ENCODE measurements at places on chromosomes 3 and 15.

- no peak for DNase-seq
These were observed 28.6 kb upstream of the TGFBR2 start for GRCh38 chr3:30577788-30578187.

DNA sequence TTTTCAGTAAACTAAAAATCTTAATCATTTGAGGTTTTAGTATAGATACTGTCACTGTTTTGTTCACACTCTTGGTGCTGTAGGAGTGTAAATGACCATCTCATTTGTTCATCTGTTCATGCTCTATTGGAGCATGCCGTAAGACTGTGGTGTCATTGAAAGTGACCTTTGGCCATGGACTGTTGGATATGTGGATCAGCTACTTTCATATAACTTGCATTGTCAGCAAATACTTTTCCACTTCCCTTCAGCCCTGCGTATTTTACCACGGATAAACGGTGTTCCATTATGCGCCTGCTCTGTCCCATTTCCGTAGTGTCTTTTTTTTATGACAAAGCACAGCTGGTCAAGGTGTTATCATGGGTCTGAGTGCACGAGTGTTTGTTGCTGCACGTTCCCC is 32.6 kb upstream of the SENP5 start:
- DNase-seq = no peak

DNA sequence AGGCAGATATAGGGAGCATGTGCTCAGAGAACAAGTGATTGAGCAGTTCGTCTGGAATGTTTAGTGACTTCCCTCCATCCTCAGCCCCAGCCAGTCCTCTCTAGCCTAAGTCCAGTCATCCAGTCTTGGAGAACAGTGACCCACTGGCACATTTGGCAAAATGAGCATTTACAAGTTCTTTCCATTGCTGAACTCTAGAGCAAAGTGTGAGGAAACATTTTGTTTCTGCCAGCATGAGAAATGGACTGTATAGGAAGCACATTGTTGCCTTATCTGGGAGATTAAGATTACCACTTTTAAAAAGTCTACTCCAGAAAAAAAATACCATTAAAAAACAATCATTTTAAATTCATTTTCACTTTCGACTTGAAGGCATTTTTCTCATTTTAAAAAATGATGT is 353.6 kb downstream of the SHQ1 start:
- DNase-seq = no peak

GRCh38 chr3:167507954-167508353 is 34.1 kb upstream of the SERPINI2 start:
- no peak for DNase-seq

- DNase-seq = no peak
These were observed 158.9 kb upstream of the CADPS start for GRCh38 chr3:63034101-63034500.

DNA sequence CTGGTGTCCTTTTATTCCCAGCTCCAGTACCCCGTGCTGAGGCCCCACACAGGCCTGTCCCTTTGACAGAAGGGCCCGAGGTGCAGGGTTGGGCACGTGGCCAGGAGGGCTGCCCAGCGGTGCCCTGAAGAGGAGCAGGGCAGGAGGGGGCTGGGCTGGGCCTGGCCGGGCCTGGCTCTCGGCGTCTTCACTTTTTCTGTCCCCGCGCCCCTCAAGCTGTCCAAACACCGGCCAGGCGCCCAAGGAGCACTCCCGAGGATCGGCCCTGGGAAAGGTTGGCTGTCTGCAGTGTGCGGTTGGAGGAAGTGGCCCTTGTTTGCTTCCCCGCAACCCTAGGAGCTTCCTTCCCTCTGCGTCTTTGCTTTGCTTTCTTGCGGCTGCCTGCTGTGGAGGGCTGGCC is 84.1 kb downstream of the WNT7A start:
- DNase-seq = no peak

- no peak for DNase-seq
These were observed 69.9 kb downstream of the NR2E3 start for GRCh38 chr15:71880276-71880675.

- no peak for DNase-seq
These were observed 79.0 kb downstream of the CHD2 start for GRCh38 chr15:92979011-92979701.

DNA sequence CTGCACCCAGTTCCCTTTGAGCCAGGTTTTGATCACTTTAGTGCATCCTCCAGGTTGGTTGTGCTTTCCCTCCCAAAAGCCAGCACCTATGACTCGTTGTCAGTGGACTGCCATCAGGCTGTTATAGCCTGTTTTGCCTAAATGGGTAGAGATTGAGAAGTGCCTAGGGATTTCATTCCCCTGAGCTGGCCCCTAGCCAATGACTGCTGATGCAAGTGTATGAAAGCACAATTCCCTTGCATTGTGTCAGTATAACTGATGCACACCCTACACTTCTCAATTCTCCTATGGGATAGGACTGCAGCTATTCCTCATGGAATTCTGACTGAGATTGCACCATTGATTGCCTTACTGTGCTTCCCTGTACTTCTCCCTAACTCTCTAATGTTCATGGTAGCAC is 102.1 kb upstream of the ARPP21 start:
- peak; percentile 6 for DNase-seq

- DNase-seq = peak; percentile 62
These were observed 4.9 kb downstream of the TLR9 start for GRCh38 chr3:52220380-52221026.

- no peak for DNase-seq
These were observed 41.5 kb upstream of the MFGE8 start for GRCh38 chr15:88954431-88955277.

GRCh38 chr3:66348704-66349103 is 127.9 kb downstream of the SLC25A26 start:
- DNase-seq = peak; percentile 89

- no peak for DNase-seq
These were observed 113.2 kb upstream of the IQSEC1 start for GRCh38 chr3:13186435-13186815.

DNA sequence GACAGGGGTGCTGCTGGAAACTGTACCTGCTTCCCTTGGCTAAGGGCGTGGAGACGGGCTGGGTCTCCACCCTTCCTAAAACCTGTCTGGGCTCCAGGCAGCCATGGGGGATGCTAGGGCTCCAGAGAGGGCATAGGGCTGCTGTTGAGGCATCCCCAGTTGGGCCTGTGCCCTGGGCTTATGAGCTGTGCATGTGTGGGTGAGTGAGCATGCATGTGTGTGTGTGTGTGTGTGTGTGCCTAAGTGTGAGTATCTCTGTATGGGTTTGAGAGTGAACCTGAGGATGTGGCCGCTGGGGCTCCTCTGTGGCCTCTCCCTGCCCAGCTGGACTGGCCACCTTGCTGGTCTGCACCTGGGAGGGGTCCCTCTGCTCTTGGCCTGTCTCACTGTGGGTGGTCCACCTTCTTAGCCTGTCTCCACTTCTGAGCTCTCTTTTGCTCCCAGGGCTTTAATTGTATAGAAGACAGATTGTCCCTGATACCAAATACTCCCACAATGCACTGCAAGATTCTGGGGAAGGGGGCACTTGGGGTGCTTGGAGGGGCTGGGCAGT is 11.9 kb upstream of the TMEM115 start:
- DNase-seq = no peak

DNA sequence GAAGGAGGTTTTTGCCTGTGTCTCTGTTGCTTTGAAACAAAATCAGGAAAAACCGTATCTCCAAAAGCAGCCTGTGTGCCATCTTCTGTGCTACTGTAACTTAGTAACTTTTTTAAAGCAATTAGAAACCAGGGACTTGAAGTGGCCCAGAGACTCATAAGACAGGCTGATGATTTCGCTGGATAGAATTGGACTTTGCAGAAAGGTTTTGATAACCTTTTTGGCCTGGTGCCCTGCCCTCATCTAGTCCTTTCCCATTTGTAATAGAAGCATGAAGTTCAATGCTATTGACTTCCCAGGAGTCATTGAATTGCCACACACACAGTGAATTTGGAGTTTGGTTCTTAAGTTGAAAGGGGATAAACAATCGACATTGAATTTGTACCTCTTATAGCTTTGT is 157.2 kb downstream of the PTPRG start:
- no peak for DNase-seq

DNA sequence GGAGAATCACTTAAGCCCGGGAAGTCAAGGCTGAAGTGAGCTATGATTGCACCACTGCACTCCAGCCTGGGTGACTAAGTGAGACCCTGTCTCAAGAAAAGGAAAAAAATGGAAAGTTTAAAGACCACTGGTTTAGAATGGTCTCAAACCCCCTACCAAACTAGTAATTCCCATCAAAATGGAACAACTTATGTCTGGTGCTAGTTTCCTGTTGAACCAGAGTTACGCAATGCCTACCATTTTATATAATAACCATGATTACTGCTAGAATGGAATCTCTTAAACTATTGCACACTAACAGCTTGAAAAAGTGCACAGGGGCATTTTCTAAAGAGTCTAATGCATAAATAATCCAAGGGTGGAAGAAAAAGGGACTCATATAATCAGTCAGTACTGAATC is 43.6 kb downstream of the DMXL2 start:
- DNase-seq = no peak

GRCh38 chr3:113832477-113833164 is 6.0 kb upstream of the GRAMD1C start:
- DNase-seq = peak; percentile 71

GRCh38 chr3:71304684-71305083 is 278.8 kb downstream of the FOXP1 start:
- no peak for DNase-seq

DNA sequence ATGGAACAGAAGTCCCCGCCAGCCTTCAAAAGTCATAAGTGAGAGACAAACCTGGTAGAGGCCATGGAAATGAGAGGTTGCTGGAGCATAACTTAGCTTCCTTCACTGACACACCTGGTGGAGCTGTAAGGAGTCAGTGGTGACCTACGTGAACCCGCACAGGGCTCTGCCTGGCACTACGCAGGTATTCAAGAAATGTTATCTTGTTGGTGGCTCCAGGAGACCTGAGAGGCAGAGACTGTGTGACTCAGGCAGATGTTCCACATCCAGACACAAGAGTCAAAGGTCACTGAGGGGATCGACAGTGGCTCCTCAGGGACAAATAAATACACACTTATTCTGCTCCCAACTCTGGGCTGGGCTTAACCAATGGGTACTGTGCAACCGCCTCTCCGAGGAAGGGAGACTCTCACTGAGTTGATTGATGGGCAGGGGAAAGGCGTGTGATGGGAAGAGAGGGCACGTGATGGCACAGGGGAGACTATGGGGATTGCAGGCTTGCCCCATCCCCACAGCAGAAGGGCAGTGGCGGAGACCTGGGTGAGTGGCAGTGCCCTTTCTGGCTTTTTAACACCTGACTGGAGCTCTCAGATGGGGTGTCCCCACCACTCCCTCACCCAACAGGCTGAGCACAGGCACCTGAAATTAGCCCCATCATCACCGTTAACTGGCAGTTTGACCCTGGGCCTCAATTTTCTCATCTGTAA is 111.7 kb upstream of the SMAD3 start:
- no peak for DNase-seq

DNA sequence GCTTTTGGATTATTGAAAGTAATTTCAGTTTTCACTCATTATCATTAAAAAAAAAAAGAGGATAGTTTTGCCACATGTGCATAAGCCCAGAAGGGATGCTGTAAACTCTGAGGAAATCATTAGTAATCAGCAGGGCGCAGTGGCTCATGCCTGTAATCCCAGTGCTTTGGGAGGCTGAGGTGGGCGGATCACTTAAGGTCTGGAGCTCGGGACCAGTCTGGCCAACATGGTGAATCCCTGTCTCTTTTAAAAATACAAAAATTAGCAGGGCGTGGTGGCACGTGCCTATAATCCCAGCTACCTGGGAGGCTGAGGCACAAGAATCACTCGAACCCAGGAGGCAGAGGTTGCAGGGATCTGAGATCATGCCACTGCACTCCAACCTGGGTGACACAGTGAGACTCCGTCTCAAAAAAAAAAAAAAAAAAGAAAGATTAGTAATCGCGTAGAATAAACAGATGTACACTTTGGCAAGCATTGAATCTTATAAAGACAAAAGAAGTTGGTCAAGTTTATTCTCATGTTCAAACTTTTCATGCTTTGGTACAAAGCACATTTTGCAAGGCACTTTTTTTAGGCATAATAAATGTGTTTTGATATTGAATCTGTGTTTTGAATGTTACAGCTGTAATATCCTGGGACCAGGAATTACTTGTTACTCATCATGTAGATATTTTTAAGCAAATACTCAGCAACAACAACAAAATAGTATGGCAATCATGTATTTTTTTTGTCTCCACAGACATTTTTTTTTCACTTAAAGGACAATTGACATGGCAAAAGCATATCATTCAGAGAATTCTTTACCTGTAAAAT is 93.2 kb upstream of the AGTR1 start:
- no peak for DNase-seq

DNA sequence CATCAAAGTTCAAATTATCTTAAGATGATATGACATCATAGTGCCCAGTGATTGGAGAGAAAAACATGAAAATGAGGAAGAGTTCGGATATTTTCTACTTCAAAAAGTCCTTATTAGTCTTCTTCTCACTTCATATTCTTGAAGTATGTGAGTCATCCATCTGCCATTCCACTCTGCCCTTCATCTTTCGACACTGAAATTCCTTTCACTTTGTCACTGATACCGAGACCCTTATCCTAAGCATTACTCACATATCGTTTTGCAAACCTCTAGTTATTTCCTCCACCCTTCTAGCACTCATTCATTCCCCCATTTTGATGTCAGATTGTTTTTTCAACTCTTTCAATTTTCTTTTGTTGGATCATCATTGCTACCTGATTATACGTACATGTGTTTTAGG is 4.0 kb downstream of the OR5H14 start:
- DNase-seq = no peak

- DNase-seq = no peak
These were observed 20.9 kb upstream of the MUC20 start for GRCh38 chr3:195699860-195700259.

DNA sequence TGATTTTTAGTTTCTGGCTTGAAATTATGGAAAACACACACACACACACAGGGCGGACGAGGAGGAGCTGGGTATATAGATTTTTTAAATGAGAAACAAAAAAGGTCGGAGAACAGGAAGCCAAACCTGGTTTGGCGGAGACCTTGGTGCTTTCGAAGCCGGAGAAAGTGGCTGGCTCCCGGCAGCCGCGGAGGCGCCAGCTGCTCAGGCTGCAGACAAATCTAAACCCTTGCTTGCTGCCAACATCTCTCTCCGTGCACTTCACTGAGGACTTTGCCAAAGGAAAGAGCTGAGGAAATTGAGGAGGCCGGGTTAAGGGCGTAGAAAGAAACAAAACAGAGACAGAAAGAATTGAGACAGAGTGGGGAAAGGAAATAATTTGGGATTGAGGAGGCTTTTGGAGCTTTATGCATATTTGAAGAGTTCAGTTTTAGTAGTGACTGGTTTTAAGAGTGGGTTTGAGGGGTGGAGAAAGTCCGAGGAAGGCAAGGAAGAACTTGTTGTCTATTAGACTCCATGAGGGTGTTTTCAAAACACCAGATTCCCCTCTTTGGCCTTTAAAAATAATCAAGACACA is 2.2 kb downstream of the ZIC1 start:
- no peak for DNase-seq

GRCh38 chr15:63436341-63436740 is 54.7 kb upstream of the CA12 start:
- no peak for DNase-seq

- DNase-seq = no peak
These were observed 19.1 kb upstream of the TM4SF18 start for GRCh38 chr3:149352556-149352955.

GRCh38 chr15:48936666-48937065 is 27.1 kb downstream of the SHC4 start:
- peak; percentile 94 for DNase-seq

All from foreskin melanocyte (primary cell).